Foreskin keratinocyte (primary cell): ENCODE measurements at places on chromosomes 3 and 15. TPM values are rescaled to one million over a fixed set of nuclear protein-coding genes. Genes with fewer than 3 reads are reported as not detected.
A peak's percentile ranks its signal among the peaks of the same experiment; 100 is the strongest.

DNASE1L3 gene
- not detected in 2 replicates for total RNA-seq

- no peak for DNase-seq
These were observed 673.4 kb upstream of the CBLB start for GRCh38 chr3:106542101-106542769.

PIGZ gene
- 1.0 and 1.6 TPM in 2 replicates for total RNA-seq

DNA sequence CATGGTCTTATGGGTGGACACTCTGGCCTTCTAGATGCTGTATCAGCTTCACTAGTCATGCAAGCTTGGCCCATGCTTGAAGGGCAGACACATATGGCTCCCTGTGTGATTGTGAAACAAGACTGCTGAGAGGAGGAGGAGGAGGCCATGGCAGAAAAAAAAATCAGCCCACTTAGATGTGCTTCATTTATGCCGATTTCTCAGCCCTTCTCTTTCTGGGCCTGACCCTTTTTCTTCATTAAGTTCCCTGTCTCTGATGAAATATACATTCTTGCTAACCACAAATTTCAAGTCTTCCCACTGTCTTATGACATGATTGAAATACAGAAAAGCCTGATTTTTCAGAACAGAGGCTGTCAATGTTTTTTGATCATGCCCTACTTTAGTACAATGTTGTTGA, 213.0 kb upstream of the FEZF2 start:
- DNase-seq, result no peak

GATA2 gene
- not detected in 2 replicates for total RNA-seq

GRCh38 chr15:88484682-88485331, 17.3 kb downstream of the MRPS11 start:
- no peak for DNase-seq

SLC22A14 gene
- 0.14 TPM in 1 of 2 replicates, not detected in the other for total RNA-seq

DNA sequence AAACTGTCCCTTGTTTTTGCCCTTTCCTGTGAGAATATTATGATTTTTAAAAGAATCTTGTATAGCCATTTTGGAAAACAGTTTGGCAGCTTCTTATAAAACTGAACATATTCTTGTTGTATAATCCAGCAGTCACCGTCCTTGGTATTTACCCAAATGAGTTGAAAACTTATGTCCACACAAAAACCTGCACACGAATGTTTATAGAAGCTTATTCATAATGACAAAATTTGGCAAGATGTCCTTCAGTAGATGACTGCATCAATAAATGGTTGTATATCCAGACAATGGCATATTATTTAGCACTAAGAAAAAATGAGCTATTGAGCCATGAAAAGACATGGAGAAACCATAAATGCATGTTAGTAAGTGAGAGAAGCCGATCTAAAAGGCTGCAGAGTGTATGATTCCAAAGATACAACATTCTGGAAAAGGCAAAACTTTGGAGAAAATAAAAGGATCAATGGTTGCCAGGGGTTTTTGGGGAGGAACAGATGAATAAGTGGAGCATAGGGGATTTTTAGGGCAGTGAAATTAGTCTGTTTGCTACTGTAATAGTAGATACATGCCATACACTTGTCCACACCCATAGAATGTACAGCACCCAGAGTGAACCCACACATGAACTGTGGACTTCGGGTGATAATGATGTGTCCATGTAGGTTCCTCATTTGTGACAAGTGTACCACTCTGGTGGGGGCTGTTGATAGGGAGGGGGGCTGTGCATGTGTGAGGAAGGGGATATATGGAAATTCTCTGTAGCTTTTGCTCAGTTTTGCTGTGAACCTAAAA, 31.7 kb downstream of the LIMD1 start:
- no peak for DNase-seq

MUC20 gene
- total RNA-seq, result 0.07 and 0.28 TPM in 2 replicates

- no peak for DNase-seq
These were observed 389.3 kb downstream of the IL20RB start for GRCh38 chr3:137347132-137347531.

WDR49 gene
- total RNA-seq, result not detected in 2 replicates

GRCh38 chr3:118597184-118597583, 437.5 kb downstream of the IGSF11 start:
- DNase-seq, result no peak

- DNase-seq, result no peak
These were observed 55.5 kb downstream of the TM2D3 start for GRCh38 chr15:101596633-101597032.

GRCh38 chr15:47987461-47987860, 133.3 kb upstream of the SLC24A5 start:
- no peak for DNase-seq

MOBP gene
- not detected in 2 replicates for total RNA-seq

DNA sequence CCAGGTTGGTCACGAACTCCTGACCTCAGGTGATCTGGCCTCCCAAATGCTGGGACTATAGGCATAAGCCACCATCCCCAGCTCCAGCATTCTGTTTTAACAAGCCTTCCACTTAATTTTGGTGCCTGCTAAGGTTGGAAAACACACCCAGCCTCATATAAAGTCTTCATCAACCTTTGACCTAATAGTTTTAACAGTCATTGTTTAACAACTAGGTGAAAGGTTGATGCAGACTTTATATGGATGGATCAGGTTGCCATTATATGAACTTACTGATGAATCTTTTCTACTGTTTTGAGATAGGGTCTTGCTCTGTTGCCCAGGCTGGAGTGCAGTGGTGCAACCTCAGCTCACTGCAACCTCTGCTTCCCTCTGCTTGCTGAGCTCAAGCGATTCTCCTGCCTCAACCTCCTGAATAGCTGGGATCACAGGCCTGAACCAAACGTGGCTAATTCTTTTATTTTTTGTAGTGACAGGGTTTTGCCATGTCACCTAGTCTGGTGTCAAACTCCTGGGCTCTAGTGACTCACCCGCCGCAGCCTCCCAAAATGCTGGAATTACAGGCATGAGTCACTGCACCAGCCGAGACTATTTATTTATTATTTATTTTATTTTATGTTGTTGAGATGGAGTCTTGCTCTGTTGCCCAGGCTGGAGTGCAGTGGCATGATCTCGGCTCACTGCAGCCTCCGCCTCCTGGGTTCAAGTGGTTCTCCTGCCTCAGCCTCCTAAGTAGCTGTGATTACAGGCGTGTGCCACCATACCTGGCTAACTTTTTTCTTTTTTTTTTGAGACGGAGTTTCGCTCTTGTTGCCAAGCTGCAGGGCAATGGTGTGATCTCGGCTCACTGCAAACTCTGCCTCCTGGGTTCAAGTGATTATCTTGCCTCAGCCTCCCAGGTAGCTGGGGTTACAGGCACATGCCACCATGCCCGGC, 3.1 kb upstream of the RPAP1 start:
- DNase-seq, result peak; percentile 37

DNA sequence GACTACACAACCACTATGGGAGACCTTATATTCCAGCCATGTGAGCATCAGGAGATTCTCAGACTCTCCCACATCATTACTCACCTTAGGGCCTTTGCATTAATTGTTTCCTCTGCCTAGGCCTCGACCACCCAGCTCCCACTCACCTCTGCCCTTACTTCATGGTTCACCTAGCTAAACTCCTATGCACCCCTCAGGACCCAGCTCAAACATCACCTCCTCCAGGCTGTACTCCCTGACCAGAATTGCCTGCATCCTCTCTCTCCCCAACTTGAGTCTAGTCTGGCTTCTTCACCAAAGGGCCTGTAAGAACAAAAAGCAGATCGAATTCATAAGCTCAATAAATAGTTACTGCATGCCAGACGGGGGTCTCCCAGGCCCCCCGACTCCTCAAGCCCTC, 53.1 kb upstream of the FAM174B start:
- no peak for DNase-seq

IQCH gene
- 2.6 and 3.3 TPM in 2 replicates for total RNA-seq

- no peak for DNase-seq
These were observed 23.7 kb downstream of the ATRIP start for GRCh38 chr3:48470286-48470685.

- DNase-seq, result peak; percentile 67
These were observed 691.7 kb upstream of the CBLB start for GRCh38 chr3:106560451-106560966.

- no peak for DNase-seq
These were observed 515 bp downstream of the ADAM10 start for GRCh38 chr15:58748852-58749531.

DNA sequence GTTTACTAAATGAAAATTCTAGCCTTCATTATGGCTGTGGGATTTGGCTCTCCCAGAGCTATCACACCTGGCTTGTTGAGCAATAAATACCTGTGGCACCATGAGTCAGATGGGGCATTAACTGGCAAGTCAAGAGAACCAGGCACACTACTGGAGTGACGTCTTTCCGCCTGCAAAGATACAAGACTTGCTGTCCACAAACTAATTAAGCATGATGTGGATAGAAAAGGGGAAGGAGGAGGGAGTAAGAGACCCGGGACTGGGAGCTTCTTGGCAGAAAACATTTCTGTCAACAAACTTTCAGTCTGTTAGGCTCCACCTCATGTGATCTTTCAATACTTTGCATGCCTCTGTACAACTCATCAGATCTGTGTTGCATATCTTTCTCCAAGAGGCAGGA, 56.5 kb downstream of the CLDN1 start:
- peak; percentile 100 for DNase-seq

ANKRD63 gene
- not detected in 2 replicates for total RNA-seq

- no peak for DNase-seq
These were observed 128.4 kb downstream of the NECTIN3 start for GRCh38 chr3:111200027-111200426.

- DNase-seq, result no peak
These were observed 24.2 kb upstream of the LRRC34 start for GRCh38 chr3:169836942-169837275.

DNA sequence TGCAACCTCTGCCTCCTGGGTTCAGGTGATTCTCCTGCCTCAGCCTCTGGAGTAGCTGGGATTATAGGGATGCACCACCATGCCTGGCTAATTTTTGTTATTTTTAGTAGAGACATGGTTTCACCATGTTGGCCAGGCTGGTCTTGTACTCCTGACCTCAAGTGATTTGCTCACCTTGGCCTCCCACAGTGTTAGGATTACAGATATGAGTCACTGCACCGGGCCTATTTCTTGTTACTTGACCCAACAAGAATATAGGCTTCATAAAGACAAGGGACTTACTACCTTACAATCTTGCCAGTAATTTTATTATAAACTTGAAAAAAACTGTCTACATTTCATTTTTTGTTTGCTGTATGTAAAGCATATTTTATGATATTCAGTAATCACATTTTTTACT, 21.4 kb upstream of the ZBTB47 start:
- DNase-seq, result no peak

LEKR1 gene
- total RNA-seq, result 0.37 and 0.67 TPM in 2 replicates

DNA sequence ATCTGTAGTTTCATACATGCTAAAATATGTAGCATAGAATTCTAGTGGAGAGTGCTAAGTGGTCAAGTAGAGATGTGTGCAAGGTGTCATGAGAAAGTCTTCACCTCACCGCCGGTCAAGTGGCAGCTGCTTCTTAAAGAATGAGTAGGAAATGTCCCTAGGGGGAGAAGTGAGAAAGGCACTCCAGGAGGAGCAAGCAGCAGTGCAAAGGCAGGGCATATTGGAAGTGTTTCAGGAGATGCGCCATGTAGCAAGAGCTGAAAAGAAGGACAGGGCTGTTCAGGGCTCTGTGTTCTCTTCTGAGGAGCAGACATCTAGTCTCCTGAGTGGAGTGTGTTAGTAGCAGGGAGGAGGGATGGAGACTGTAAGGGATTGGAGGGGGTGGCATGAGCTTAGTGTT, 312.4 kb upstream of the SEMA6D start:
- DNase-seq, result no peak

- no peak for DNase-seq
These were observed 1161.4 kb downstream of the SI start for GRCh38 chr3:163916596-163917560.

NANOGP8 gene
- total RNA-seq, result not detected in 2 replicates

UBXN7 gene
- total RNA-seq, result 17.8 and 21.5 TPM in 2 replicates

FAM240A gene
- not detected in 2 replicates for total RNA-seq

GRCh38 chr15:65115542-65115941, 542 bp upstream of the UBAP1L start:
- no peak for DNase-seq

DNA sequence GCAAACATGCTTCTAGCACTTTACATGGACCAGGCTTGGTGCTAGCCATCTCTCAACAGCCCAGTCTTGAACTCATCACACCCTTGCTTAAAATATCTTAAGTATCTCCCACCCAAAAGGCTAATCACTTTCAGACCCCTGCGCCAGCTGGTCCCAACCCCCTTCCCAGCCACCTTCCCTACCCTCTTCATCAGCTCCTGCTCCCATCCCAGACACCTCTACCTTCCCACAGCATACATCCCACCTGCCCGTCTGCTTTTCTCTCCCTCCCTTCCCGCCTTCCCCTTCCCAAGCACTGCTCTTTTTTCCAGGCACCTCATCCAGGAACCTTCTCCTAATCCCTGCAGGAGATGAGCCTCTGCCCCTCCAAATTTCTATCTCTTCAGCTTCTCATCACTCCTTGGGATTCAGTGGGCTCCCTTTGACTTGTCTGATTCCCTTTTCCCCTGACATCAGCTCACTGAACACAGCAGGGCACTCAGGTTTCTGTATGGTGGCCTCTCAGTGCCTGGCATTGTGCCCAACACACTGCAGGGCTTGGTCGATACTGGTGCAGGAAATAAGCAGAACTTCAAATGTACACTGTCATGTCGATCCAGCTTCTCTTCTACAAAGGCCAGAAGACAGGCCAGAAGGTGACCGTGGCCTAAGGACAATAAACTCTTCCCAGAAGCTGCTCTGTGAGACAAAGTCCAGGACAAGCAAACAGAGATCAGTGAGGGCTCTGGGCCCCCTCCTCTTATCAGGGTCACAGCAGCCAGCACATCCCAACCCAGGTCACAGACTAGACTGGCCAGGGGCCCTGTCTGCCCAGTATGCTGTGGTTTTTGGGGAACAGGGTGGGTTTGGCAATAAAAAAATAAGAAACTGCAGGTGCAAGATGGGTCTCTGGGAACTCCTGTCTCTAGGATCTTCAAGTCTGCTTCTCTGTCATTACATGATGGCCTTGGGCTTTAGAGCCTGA, 2.2 kb upstream of the ITIH1 start:
- DNase-seq, result no peak

DAZL gene
- total RNA-seq, result not detected in 2 replicates

- DNase-seq, result no peak
These were observed 184.1 kb upstream of the CCDC54 start for GRCh38 chr3:107193116-107193515.

DNA sequence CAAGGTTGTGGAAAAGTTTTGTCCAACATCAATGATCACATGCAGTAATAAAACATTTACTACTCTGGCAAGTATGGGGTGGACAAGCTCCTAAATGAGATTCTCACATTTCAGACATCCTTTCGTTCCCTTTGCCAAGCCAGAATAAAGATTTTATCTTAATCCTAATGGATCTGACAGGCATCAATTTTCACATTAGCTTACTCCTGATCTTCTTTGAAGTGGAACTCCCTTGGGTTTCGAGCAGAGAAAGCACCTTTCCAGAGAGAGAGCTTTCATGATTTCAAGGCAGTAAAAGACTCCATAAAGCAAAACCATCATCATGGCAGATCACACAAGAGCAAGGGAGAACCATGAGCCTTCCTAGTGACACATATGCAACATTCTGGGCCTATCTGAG, 27.3 kb upstream of the EID1 start:
- DNase-seq, result no peak

- DNase-seq, result peak; percentile 97
These were observed 348.0 kb upstream of the DPPA4 start for GRCh38 chr3:109685084-109686079.

- peak; percentile 10 for DNase-seq
These were observed 13.3 kb upstream of the SRPRB start for GRCh38 chr3:133792171-133792763.
